ENCODE measurements at places on chromosomes 4 and X. TPM values are rescaled to one million over a fixed set of nuclear protein-coding genes. Genes with fewer than 3 reads are reported as not detected.
A peak's percentile ranks its signal among the peaks of the same experiment; 100 is the strongest.

DNA sequence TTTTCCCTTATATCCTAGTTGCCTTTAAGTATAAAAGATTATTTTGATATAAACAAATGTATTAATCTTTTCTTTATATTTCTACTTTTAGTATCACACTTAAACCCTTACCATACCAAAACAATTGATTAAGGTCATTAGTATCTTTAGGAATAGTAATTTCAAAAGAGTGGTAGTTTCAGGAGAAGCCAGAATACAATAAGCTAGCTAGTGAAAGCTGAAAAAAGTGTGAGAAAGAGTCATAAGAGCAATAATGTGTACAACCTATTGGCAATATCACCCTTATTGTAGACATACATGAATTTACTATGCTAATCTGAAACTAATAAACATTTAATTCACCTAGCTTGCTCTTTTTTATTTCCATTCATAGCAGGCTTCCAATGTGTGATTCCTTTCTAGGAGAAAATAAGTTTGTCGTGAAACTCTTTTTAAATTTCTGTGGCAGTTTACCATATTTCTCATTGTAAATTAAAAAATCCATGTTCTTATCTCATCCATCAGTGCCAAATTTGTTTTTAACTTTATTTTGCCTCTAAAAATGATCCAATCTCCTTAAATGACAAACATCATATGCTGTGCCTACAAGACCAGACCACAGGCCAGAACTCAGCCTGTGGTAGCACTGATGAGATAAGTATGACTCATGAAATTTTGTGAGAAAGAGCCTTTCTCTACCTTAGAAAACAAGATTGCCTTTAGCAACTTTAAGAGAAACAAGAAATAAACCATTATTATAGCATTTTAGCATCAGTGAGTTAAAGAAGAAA is 8.1 kb downstream of the NEK1 start:
- DNase-seq: peak; percentile 35
- H3K4me3 ChIP-seq: no peak overlapping the region
- H3K36me3 ChIP-seq: peaks cover 8% of the 10 kb centered on the region
- H3K27ac ChIP-seq: peak overlapping the region; percentile 11
- H3K27me3 ChIP-seq: no peaks in the 10 kb centered on the region

DNA sequence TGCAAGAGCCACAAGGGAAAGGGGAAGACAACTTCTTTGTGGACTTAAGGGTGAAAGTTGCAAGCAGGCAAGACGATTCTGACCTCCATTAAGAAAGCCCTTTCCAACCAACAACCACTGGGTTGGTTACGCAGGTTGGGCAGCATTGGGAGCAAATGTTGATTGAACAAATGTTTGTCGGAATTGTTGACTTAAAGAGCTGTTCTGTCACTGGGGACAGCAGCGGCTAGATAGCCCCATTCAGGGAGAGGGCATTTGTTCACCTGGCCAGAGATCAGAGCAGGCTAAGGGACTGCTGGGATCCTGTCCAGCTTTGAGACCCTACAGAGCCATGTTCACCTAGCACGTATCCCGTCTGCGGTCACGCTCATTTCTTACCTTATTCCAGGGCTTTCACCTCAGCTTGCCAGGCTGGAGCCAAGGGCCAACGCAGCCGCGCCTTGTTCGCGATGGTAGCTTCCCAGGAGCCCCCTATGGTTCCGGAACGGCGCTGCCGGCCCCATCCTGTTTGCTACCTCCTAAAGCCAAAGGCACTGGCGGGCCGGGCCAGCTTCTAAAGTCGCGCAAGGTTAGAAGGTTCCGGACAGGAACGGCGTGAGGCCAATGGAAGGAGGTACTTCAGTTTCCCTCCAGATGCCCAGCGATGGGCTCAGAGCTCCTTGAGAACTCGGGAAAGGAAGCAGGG is 24.6 kb downstream of the F9 start:
- DNase-seq: no peak
- H3K27ac ChIP-seq: no peak overlapping the region
- peaks cover 13% of the 10 kb centered on the region for H3K4me1 ChIP-seq
- H3K4me3 ChIP-seq: no peak overlapping the region

- H3K27me3 ChIP-seq: no peaks in the 10 kb centered on the region
- peaks cover 28% of the 10 kb centered on the region for H3K36me3 ChIP-seq
- no peak overlapping the region for H3K27ac ChIP-seq
- no peak overlapping the region for H3K4me3 ChIP-seq
These were observed 112.9 kb downstream of the FRYL start for GRCh38 chr4:48667148-48667547.

GRCh38 chrX:115017455-115017854 is at the start of gene IL13RA2:
Gene IL13RA2 (minus strand): TSS chrX:115017616. CDS start chrX:115017269, 347 bp downstream.
- H3K36me3 ChIP-seq: no peaks in the 10 kb centered on the region
- no peak for DNase-seq
- no peaks in the 10 kb centered on the region for H3K27me3 ChIP-seq
- no peak within 1 kb of the TSS for H3K27ac ChIP-seq
- no peaks in the 10 kb centered on the region for H3K4me1 ChIP-seq

GRCh38 chrX:47484885-47485284 is 1.9 kb upstream of the ZNF41 start:
- H3K27ac ChIP-seq: no peak overlapping the region
- no peaks in the 10 kb centered on the region for H3K27me3 ChIP-seq
- peak overlapping the region; percentile 3 for H3K4me3 ChIP-seq
- DNase-seq: no peak
- peaks cover 10% of the 10 kb centered on the region for H3K36me3 ChIP-seq
- H3K4me1 ChIP-seq: peaks cover 34% of the 10 kb centered on the region

The SULT1B1 gene
- total RNA-seq: 2.8 TPM

GRCh38 chr4:68119921-68120320 is 9.7 kb downstream of the TMPRSS11F start:
- DNase-seq: no peak
- no peaks in the 10 kb centered on the region for H3K4me1 ChIP-seq
- H3K4me3 ChIP-seq: no peak overlapping the region
- H3K27ac ChIP-seq: no peak overlapping the region
- no peaks in the 10 kb centered on the region for H3K36me3 ChIP-seq

DNA sequence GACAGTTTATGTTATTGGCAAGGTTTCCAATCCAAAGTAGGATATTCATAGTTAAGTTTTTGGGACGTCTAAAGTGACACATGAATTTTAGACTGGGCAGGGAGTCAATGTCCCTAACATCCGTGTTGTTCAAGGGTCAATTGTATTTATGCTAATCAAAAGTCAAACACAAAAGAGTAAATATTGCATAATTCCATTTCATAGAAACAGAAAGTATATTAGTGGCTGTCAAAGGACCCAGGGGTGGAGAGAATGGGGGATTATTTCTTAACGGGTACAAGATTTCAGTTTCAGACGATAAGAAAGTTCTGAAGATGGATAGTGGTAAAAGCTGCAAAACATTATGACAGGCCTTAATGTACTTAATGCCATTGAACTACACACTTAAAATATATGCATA is 971.8 kb upstream of the AGA start:
- H3K36me3 ChIP-seq: no peaks in the 10 kb centered on the region
- H3K27ac ChIP-seq: no peak overlapping the region
- no peak overlapping the region for H3K4me3 ChIP-seq
- H3K4me1 ChIP-seq: no peaks in the 10 kb centered on the region

GRCh38 chr4:5211282-5211839 is 160.1 kb downstream of the STK32B start:
- H3K27me3 ChIP-seq: no peaks in the 10 kb centered on the region
- H3K36me3 ChIP-seq: no peaks in the 10 kb centered on the region
- DNase-seq: no peak
- H3K4me1 ChIP-seq: no peaks in the 10 kb centered on the region
- H3K27ac ChIP-seq: no peak overlapping the region
- H3K4me3 ChIP-seq: no peak overlapping the region

The SORCS2 gene
- total RNA-seq: not detected

All from activated CD4-positive, alpha-beta T cell treated with anti-CD3 and anti-CD28 coated beads for 36 hours (primary cell).